ENCODE measurements at places on chromosomes 4 and X.

DNA sequence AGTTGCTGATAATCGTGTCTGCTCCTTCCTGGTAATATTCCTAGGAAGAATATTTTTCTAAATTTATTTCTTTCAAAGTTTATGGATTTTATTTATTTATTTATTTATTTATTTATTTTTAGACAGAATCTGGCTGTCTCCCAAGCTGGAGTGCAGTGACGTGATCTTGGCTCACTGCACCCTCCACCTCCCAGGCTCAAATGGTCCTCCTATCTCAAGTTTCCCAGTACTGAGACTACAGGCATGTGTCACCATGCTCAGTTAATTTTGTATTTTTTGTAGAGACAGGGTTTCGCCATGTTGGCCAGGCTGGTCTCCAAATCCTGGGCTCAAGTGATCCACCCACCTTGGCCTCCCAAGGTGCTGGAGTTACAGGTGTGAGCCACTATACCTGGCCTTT lies 48.9 kb downstream of the PDLIM5 start:
- ATAC-seq = no peak

- no peak for ATAC-seq
Observed at GRCh38 chr4:73740353-73740778, at the start of gene CXCL8. CXCL8 (plus strand) TSS chr4:73740569; CDS start chr4:73740659, 90 bp downstream.

DNA sequence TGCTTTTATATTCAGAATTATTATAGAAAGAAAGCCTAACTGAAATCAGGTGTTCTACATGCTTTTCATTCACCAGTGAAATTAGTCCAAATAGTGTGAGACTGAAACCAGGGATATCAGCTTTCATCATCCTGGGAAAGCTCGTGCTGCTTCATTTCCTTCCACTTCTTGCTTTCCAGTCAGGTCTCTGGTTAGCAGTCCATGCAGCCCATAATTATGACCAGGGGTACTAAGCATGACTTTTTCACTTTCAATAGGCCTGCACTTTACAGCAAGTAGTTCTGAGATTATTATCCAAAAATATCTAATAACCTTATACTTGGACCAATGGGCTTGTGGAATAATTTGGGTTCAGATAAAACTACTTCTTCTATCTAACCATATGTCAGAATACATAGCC lies 673.2 kb upstream of the MAGEB2 start:
- ATAC-seq = no peak

- no peak for ATAC-seq
Observed at GRCh38 chrX:19064175-19064574, 58.1 kb downstream of the ADGRG2 start.

DNA sequence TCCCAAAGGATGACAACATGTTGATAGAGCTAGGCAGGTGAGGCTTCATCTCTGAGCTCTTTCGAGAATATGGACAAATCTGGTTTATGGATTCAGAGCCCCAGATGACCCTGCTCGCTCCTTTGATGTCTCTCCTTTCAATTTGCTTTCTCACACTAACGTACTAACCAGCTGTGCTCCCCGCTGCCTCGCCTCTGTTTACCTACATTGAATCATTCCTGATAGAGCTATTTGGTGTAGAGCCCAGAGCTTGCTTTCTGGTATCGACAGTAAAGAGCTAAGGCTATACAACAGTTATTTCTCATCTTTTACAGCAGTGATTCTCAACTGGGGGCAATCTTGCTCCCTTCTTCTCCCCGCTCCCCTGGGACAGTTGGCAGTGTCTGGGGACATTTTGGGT lies 8.9 kb upstream of the PHKA2 start:
- no peak for ATAC-seq

DNA sequence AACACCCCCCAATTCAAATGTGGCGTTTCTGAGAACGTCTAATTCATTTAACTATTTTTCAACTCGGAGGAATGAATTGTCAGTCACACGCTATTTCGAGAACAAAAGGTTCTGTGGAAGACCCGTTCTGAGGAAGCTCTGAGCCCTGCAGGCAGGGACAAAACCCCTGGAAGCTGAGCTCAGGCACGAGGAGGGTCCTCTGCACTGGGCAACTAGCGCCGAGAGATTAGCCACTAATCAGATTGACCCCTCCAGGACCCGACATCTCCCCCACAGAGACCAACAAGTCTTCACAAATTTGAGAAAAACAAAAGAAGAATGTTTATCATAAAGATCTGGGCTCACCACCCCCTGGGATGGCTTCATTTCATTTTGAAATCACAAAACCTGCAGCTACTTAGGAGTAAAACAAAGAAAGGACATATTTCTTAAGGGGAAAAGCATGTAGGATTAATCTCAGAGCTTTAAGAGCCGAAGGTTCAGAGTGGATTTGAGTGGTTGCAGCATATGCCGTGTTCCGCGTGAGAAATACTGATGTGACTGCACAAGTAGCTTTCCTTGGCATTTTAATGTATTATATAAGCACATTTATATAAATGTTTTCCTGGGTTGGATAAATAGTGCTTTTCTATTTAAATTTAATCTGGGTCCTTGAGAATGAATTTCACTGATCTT lies 41.8 kb downstream of the ADRA2C start:
- no peak for ATAC-seq

- ATAC-seq = no peak
Observed at GRCh38 chr4:21901281-21901680, 47.3 kb downstream of the KCNIP4 start.

DNA sequence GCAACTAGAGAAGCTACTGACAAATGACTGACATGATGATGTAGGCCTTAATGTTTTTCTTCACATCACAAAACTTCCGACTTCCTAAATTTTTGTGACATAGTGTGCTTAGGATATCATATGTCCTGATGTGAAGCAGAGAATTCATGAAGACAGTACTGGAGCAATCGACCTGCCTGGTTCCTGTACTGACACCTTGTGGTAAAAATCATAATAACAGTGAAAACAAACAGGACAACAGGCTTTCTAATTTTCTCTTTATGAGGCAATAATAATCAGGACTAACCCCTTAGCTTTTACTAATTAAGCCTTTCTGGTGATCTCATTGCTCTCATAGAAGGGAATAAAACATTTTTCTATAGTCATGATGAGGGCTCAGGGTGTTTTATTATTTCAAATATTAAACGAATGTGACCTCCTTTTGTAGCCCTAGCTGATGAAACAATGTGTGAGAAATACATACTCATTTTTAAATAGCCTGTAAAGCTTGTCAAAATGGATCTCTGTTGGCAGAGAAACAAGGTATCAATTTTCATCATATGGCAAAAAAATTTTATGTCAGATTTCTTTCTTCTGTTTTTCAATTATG lies 158.4 kb downstream of the TENT5D start:
- ATAC-seq = no peak

DNA sequence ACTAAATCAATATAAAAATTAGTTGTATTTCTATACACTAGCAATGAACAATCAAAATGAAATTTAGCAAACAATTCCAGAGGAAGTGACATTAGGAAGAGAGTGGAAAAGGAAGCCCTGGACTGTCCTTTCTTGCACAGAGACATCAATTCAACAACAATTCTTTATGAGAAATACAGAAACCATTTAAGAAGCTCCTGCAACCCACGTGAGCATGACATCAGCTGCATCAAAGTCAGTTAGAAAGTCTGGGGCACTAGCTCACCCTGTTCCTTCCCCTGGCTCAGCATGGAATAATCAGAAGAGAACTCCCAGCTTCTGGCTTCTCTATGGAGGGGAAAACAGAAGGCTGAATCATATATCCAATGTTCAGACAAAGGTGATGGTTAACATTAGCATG lies 48.6 kb upstream of the STARD8 start:
- no peak for ATAC-seq

DNA sequence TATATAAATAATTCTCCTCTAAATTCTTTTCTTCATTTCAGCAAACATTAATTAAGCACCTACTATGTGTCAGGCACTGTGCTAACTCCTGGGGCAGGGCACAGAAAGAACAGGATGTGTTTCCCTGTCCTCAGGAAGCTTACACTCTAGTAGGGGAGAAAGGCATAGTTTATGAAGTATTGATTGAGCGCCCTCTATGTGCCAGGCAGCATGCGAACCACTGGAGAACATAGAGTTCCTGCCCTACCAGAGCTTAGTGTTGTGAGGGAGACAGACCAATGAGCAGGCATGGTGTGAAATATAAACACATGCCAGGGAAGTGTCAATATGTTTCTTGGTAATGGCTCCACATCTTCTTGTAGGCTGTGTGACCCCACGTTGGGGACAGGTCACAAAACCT lies 3.7 kb downstream of the ADGRG4 start:
- no peak for ATAC-seq

- peak; percentile 27 for ATAC-seq
Observed at GRCh38 chr4:6278801-6279197, 9.1 kb downstream of the WFS1 start.

DNA sequence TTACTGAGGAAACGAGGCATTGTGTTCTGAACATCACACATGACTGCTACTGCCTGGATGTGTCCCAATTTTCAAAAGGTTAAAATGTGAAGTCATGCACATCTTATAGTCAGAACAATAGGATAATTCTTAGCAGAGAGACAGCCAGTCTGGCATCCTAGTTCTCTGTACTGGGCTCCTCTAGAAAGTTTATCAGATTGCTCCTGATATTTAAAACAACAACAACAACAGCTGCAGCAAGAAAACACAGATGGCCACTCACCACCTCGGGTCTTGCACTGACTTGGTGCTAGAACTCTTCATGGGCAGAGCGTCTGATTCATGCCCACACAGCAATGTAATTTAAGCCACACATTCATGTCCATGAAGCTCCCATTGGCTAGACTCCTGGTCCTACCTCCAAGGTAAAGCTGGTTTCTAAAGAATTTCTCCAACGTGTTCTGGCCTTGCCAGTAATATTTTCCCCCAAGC lies 33.3 kb upstream of the SLC2A9 start:
- no peak for ATAC-seq

DNA sequence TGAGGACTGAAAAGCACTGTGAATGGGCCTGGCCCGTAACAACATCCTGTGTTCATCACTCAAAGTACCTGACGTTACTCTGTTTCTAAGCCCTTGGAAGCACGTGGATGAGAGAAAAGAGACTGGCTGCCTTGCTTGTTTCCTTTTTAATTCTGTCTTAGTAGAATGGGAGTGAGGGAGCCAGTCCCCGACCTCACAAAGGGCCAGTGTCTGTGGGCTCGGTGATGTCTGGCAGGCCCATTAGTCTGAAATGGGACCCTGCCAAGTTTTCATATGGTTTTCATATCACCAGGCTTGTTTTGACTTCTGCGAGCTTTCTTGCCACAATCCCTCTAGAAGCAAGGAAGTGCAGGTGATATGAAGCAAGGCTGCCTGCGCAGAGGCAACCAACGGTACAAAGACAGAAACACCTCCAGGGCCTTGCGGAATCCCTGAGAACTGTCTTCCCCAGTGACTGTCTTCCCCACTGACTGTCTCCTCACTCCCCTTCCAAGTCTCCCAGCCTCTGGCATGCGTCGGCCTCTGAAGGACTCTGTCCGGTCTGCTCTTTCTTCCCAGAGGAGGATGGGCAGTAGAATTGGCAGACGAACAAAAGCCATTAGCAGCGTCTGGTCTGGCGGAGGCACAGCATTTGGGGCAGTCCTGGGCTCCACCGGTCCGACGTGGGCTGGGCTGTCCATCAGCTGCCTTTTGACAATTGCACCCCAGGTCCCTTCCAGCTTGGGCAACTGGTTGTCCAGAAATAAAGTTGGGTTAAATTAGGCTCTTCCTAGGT lies 20.2 kb upstream of the RASL11B start:
- ATAC-seq = no peak

- no peak for ATAC-seq
Observed at GRCh38 chr4:182010876-182011275, 232.3 kb upstream of the TENM3 start.

- no peak for ATAC-seq
Observed at GRCh38 chrX:40197071-40197470, 99.3 kb upstream of the BCOR start.

DNA sequence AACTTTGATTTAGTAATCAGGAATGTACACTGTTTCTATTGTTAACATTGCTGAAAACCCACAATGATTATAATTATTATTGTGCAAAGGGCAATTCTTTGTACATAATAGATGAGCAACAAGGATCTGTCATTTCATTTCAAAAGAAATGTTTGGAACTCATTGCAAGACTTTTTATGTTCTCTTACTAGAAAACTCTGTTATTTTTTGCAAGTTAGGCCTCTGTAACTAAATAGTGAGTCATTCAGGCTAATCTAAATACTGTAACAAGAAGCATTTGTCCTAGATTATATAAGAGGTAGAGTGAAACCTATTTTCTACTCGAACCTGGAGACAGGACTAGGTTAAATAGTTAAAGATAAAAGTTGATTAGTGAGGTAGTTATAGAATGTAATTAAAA lies 93.2 kb upstream of the FAM47B start:
- no peak for ATAC-seq
